ENCODE measurements at places on chromosomes 4 and X.

DNA sequence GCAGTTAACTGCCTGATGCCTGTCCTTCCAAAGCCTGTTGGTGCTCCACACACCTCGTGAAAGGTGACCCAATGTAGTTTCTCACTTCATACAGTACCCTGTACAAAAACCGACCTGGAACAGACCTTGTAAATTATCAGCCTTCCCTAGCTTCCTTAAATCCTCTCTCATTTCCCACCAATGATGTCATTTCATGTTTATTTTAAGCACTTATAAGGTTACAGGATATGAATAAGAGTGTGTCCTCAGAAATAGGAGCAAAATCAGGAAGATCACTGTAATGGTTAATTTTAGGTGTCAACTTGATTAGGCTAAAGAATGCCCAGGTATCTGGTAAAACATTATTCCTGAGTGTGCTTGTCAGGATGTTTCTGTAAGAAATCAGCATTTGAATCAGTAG lies 44.7 kb downstream of the TMEM150C start:
- DNase-seq = no peak

GRCh38 chrX:63935835-63936234 lies 150.8 kb upstream of the ARHGEF9 start:
- no peak for DNase-seq

DNA sequence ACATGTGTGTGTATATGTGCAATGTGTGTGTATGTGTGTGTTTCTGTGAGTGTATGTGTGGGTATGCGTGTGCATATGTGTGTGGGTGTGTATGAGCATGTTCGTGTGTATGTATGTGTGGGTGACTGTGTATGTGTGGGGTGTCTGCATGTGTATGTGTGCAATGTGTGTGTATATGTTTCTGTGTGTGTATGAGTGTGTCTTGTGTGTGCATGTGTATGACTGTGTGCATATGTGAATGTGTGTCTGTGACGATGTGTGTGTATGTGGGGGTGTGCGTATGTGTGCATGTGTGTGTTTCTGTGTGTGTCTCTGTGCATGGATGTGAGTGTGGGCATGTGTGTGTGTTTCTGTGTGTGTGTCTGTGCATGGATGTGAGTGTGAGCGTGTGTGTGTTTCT lies 4.2 kb upstream of the ATP2B3 start:
- DNase-seq = no peak

DNA sequence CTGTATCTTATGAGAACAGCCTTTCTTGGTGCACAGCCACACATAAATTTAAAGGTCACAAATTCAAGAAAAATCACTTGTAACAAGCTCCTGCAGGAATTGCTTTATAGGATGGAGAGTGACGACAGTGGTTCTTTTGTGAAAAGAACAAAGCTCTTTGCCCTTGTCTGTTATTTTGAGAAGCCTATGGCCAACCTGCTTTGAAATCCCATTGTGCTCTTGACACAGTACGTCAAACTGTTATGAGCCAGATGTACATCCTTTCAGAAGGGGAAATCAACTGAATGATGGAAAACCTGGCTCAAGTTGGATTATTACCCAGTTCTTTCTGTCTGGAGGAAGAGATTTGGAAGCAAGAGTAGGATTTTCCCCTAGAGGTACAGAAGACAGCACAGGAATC lies 1454.2 kb downstream of the ARAP2 start:
- no peak for DNase-seq

DNA sequence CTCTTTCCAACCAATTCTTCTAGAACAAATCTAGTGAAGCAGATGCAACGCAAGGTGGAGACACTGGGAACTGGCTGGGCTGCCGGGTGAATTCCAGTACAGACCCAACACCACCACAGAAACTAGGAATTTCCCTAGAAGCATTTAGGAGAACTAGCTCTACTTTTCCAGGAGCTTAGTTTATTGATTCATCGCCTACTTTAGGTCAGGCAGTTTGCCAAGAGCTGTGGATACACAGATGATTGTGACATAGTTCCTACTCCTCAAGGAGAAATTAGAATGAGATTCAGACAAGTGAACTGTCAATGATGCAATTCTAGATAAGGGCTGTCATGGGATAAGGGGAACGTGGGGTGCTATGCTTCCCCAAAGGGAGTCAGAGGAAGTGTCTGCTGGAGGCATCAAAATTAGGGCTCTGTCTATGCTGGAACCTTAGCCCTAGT lies 350.0 kb downstream of the CAMK2D start:
- DNase-seq = no peak

DNA sequence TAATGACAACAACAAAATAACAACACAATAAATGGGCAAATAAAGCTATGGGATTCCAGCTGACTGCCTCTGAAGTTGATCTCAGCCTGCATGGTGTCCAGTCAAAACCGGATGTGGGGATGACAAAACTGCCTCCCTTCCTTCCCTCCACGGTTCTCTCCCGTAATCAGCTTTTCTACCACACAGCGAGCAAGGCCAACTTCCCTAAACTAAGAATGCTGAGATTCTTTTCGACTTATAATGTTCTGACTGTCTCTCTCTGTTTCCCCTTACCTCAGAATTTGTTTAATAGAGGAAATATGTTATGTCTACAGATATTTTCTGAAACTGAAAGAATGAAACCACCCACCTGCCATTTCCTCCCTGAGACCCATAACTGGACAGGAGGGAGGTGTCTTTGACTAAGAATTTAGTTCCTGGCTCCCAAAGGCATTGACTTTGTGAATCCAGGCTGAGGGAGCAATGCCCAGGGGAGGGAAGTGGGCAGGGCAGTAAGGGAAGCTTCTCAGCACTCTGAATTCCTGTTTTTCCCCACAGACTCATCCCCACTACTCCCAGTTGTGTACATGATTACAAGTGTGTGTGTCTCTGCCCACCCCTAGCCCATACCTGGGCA lies 1.0 kb upstream of the TLR1 start:
- DNase-seq = no peak

GRCh38 chrX:82384401-82384800 lies 1123.7 kb upstream of the POU3F4 start:
- DNase-seq = no peak

- no peak for DNase-seq
These were observed 387.6 kb downstream of the PDHA2 start for GRCh38 chr4:96227515-96227914.

DNA sequence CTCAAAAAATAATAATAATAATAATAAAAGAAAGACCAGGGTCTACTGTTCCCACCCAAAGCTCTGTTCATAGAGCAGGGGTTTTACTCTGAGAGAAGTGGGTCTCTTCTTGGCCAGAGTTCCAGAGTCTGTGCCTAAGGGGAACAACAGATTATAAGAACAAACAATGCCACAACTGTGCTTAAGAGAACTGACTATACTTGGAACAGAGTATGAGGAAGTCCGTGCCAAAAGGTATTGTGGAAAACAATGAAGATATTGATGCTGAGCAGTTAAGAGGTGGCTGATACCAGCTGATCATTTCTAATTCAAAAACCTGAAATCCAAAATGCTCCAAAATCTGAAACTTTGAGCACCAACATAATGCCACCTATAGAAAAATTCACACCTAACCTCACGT lies 229.6 kb downstream of the FBXO8 start:
- no peak for DNase-seq

DNA sequence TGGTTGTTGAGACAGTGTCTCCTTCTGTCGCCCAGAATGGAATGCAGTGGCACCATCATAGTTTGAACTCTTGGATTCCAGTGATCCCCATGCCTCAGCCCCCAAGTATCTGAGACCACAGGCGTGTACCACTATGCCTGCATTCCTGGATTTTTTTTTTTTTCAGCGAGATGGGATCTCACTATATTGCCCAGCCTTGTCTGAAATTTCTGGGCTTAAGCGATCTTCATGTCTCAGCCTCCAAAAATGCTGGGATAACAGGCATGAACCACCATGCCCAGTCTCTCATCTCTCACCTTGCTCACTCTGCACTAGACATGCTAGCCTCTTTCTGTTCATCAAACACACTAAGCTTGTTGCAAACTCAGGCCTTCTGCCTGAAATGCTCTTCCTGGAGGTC lies 104.1 kb downstream of the UBE2K start:
- no peak for DNase-seq

Data from cortex of kidney (tissue), 1 donor.